NCI-H1048 (cell line): ENCODE measurements at places on chromosomes 5 and 9.

GRCh38 chr9:136597141-136597885, 51.5 kb upstream of the NOTCH1 start:
- DNase-seq, result no peak

DNA sequence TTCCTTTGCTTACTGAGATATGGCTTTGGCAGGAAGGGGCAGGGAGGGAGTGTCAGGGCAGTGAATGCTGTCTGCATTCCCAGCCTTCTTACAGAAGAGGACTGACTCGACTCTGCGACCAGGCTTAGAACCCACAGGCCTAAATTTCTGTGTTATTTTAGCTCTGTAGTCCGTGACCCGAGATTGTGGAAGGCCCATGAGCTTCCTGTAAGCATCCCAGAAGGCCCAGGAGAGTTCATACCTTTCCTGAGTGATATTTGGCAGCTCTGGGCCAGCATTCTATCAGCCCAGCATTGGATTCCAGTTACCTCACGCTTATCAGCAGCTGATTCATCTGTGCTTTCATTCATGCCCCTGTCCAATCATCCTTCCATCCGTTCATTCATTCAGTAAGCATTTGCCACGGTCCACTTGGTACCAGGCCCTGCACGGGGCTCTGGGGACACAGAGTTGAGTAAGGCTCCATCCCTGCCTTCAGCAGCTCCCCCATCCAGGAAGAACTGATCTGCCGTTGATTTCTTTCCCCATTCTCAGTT, 28.2 kb upstream of the RPL26L1 start:
- DNase-seq, result no peak

DNA sequence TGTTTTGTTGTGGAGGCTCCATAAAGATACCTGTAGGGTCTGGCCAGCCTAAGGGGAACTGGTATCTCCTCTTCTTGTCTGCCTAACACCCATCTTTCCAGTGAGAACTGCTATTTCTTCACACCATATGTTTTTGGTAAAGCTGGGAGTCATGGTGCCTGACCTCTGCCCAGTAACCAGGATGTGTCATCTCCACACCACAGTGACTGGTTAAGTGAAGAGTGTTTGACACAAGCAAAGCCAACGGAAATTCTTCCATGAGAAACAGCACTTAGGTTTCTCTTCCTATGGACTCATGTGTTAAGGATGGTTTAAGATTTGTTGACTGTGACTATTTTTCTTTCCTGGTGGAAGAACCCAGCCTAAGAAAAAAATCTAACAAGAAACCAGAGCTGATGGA, 111.5 kb downstream of the HTR4 start:
- DNase-seq, result no peak

GRCh38 chr5:63483338-63483737, 478.9 kb downstream of the HTR1A start:
- no peak for DNase-seq

GRCh38 chr5:55533521-55534435, 986 bp downstream of the PLPP1 start:
- no peak for DNase-seq

GRCh38 chr5:134103397-134103796, 11.1 kb upstream of the TCF7 start:
- DNase-seq, result no peak

DNA sequence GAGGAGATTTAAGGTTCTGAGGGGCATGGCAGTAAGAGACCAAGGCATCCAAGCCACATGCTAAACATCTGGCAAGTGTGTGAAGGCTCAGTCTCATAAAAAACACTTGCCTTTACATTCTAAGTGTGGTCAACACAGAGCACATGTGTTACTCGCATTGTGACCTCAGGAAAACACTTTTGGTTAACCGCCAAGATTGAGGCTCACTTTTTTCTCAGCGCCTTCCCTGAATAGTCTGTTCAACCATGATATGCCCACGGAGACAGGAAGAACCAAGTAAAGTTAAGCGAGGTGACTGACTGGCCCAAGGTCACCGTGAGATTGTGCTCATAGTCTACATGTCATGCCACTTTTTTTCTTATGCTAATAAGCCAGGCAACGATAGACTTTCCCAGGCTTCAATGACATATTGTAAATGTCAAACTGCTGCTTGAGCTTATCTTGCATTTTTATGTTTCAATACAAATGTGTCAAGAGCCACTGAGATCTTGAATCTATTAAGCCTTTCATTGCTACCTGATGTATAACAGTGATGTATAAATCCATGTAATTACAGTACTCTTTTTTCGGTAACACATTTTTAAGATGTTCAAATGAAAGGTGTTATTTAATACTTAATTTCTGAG, 21.1 kb upstream of the IL9 start:
- no peak for DNase-seq

GRCh38 chr9:98522487-98522886, 186.2 kb downstream of the GABBR2 start:
- no peak for DNase-seq

- no peak for DNase-seq
These were observed 121.7 kb downstream of the KCNIP1 start for GRCh38 chr5:170625221-170626165.

GRCh38 chr9:137836831-137837241, 40.7 kb upstream of the CACNA1B start:
- no peak for DNase-seq

DNA sequence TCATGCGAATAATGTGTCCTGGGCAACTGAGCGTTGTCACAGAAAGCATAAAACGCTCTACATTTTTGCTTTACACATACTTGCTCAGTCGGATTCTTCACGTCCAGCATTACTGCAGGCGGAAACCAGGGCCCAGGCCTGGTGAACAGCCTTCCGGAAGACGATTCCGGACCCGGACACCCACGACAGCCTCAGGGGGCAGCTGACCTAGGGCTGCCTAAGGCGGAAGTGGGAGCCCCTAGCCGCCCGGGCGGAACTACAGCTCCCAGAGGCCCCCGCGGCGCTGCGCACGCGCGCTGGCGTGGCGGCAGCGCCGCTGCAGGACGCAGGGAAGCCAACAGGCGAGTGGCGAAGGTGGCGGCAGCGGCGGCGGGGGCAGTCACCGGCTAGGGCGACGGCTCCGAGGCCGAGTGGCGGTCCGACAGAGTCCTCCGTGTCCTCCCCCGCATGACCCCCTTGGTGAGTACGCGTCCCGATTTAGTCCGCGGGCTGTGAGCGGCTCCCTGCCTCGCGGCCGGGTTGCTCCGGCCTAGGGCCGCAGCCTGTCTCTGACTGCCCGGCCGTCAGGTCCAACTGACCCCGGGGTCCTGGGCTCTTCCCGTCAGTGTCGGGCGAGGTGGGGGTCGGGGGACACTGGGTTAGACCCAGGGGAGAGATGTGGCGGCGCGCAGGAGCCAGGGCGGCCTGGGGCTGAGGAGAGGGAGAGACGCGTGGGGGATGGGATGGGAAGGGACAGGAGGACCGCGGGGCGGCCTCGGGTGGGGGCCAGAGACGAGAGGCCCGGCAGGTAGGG, at the start of gene GAPVD1:
Gene GAPVD1, plus strand, starts transcription at position 326 of the 793 bp plus-strand sequence. CDS start 37,096 bp downstream, outside the sequence.
- peak; percentile 69 for DNase-seq

- DNase-seq, result no peak
These were observed 10.2 kb downstream of the NFX1 start for GRCh38 chr9:33300546-33300945.

- no peak for DNase-seq
These were observed 14.5 kb downstream of the CCT5 start for GRCh38 chr5:10264604-10265003.

GRCh38 chr9:126428534-126429175, 102.0 kb downstream of the MVB12B start:
- DNase-seq, result no peak

DNA sequence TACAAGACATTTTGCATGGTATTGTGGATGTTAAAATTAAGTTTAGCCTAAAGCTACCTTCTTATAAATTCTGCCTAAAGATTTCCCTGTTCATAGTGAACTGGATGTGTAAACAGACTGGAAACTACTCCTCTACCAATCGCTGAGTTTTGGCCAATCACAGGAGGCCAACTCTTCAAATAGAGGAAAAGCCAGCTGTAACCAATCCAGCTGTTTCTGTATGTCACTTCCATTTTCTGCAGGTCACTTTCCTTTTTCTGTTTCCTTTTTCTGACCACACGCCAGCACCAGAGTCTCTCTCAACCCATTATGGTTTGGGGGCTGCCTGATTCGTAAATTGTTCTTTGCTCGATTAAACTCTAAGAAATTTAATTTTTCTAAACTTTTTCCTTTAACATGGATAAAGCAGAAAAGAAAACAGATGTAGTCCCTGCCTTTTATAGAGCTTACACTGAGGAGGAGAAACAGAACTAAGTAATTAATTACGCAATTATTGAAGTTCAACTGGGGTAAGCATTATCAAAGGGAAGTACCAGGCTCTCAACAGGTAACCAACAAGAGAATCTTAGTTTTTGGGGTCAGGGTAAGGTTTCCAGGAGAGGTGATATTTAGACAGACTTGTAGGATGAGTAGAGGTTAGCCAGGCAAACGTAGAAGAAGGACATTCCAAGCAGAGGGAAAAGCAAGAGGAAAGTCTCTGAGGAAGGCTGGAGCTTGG, 27.7 kb downstream of the RANBP3L start:
- no peak for DNase-seq

GRCh38 chr5:102130386-102130785, 165.7 kb downstream of the SLCO4C1 start:
- DNase-seq, result no peak

- no peak for DNase-seq
These were observed 85.8 kb upstream of the DMRT1 start for GRCh38 chr9:755454-756381.

GRCh38 chr9:110148384-110148783, 59.6 kb downstream of the C9orf152 start:
- no peak for DNase-seq

GRCh38 chr5:149135536-149136201, 5.6 kb upstream of the ABLIM3 start:
- DNase-seq, result no peak

GRCh38 chr5:163309914-163310313, 127.5 kb upstream of the CCNG1 start:
- no peak for DNase-seq

GRCh38 chr5:56039985-56040384, 45.2 kb upstream of the IL6ST start:
- DNase-seq, result no peak

DNA sequence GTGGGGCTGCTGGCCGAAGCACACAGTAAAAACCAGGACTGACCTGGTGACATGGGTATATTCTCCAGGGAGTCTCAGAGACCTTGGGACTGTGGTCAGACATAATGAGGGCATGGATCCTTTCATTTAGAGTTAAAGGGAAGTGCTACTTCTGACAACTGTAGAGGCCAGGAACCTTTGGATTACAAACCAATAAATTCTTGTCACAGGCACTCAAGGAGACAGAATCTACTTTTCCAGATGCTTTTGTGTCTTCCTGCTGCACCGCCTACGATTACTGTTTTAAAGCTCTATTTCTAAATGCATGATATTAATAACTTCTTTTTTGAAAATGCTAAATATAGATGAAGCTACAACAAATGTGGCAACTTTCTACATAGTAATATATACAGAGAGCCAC, 106.5 kb upstream of the LPAR1 start:
- DNase-seq, result no peak

DNA sequence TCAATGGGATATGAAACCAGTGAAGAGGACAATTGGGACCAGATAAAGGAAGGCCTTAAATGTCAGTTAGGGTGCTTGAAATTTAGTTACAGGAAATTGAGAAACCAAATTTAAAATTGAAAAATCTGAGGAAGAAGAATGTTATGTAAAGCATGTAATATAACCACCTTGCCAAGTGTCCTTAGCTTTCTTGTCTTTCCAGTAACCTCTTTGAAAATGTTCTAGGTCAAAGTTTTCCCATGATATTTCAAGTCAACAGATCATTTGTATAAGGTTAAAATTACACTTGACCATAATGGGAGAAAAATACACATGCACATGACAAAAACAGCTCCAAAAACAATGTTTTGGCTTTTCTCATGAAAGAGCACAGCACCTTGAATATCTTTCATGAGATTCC, 21.1 kb downstream of the LOX start:
- DNase-seq, result no peak

DNA sequence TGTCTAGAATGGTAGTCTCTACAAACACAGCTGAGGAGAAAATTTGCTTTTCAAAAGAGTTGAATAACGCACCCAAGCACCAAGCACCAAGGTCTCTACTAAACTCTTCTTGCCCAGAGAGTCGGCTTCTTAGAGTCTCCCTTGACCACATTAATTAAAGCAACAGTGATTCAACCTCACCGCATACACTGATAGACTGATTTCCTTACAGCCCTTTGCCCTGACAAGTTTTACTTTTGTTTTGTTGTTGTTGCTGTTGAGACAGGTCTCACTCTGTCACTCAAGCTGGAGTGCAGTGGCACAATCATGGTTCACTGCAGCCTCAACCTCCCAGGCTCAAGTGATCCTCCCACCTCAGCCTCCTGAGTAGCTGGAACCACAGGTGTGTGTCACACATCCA, 1035.7 kb upstream of the DMAC1 start:
- no peak for DNase-seq

- DNase-seq, result no peak
These were observed 65.3 kb downstream of the FAM174A start for GRCh38 chr5:100600298-100600994.

- DNase-seq, result no peak
These were observed 486 bp downstream of the NPDC1 start for GRCh38 chr9:137045294-137046087.

GRCh38 chr5:129591508-129592160, 131.5 kb downstream of the ADAMTS19 start:
- DNase-seq, result no peak

DNA sequence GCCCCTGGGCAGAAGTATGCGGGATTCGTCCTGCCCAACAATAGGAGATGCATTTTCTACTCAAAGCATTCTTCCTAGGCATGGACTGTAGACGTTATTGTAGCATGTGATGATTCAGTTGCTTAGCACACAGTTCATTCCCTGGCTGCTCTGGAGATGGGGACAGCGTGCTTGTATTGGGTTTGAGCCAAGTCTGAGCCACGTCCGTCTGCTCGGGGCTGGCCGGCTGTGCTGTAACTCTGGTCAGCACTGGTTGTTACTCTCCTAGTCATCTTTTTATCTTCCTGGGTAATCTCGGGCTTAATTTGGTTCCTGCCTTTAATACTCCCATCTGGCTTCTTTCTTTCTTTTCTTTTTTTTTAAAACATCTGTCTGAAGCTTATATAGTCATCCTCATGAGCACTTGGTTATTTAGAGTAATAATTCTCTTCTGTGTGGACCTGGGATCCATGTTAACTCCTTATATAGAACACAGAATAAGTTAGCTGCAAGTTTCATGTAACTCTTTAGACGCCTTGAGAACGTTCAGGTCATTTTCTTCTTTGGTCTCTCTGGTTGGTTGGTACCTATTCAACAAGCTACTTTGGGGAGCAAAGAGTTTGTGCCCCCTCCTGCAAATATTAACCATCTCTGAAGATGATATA, 118.8 kb upstream of the RPS23 start:
- DNase-seq, result no peak

DNA sequence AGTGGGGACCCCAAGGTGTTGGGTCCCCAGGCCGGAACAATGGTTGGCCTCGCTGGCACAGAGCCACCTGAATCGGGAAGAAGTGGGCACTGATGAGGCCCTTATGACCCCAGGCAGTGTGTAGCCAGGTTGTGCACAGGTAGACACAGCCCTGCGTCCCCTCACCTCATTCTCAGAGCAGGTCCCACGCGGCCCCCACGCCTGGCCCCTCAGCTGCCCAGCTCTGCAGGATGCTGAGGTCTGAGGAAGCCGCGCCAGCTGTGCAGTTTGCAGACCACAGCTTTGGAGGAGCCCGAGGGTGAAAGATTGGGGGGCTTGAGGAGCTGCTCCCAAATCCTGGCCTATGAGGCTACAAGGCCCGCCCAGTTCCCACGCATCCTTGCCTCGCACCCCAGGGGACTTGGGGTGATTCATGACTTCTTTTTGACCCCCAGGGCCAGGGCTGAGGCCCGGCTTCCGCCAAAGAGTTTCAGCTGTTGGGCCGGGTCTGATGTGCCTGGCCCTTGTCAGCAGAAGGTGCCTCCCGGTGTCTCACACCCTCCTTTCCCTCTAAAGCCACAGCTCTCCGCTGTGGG, 87.8 kb upstream of the PHYKPL start:
- no peak for DNase-seq
